ENCODE measurements at places on chromosomes 3 and 15.

GRCh38 chr15:89630260-89630659, 25.0 kb downstream of the KIF7 start:
- no peak for DNase-seq

DNA sequence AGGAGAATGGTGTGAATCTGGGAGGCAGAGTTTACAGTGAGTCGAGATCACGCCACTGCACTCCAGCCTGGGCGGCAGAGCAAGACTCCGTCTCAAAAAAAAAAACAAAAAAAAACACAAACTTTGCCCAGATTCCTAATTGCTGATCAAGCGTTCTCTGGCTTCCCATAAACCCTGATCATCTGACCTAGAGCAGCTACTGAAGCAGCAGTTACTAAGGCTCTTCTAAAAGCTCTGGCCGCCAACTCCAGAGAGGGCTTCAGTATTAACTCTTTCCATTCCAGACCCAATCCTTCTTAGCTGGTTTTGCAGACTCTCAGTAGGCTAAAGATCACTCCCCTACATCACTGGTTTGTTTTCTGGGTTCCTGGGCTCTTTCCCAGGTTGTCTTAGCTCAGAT, 201.6 kb downstream of the IGSF11 start:
- DNase-seq: no peak

- no peak for DNase-seq
Observed at GRCh38 chr15:82143390-82144385, 97.9 kb upstream of the MEX3B start.

DNA sequence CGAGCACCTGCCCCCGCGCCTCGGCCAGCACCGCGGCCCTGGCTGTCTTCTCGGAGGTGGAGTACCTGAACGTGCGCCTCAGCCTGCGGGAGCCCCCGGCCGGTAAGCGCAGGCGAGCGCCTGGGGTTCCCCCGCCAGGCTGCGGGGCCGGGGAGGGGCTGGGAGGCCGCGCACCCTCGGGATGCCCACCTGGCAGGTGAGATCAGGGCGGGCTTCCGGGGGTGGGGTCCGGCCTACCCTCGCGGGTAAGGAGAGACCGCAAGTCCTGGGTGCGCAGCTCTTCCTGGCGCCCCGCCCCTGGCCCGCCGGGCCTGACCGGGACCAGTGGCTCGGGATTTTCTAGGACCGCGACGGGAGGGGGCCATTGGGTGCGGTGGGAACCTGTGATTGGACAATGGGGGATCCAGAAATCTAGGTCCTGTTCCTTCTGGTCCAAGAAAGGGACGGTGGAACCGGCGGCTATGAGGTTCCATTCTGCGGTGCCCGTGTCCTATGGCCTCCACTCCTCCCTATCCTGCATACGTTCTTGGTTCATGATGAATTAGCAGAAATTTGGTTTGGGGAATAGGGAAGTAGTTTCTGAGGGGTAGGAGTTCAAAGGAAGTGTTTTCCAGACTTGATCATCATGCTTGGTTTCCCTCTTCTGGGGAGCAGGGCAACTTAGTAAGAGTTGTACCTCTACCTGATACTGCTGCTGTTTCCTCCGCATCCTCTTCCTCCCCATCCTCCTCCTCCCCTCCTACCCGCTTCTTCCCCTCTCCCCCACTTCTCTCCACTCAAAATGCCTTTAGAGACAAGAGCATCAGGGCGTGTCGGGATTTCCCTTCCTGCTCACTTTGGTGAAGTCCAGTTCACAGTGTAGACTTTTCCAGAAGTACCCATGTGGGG, 808 bp downstream of the ARRDC4 start:
- peak; percentile 10 for DNase-seq

GRCh38 chr3:8237893-8238292, 263.7 kb upstream of the LMCD1 start:
- DNase-seq: no peak

DNA sequence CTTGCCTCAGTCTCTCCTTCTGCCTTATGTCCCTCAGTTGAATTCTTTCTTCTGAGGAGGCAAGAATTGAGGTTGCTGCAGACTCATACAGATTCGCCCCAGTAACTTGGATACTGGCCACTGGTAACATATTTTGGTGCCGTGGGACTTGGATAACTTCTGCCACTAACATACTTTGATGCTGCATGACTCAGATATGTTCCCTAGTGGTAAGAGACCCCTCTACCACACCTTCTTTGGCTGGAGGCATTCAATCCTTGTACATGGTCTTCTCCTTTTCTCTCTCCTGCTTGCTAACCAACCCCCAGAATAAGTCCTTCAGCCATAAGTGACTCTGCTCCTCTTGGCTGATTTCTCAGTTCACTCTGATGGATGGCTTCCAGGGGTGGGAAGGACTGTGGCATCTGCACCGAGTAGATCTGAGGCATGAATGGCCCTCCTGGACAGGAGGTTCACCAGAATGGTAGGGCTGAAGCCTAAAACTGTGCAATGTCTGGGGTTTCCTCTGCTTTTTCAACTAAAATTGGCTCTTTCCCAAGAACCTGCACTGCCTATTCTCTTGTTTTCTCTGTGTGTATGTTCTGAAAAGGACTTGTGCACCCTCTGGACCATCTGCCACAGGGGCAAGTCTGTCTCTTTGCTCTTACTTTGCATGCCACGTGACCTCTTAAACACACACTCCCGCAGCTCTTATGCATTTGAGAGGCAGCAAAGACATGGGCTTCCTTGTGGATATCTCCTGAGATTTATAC, 55.5 kb upstream of the FSTL1 start:
- DNase-seq: no peak

GRCh38 chr3:52892290-52892624, 5.1 kb downstream of the STIMATE start:
- DNase-seq: no peak

- no peak for DNase-seq
Observed at GRCh38 chr3:159828542-159828943, 160.1 kb upstream of the IL12A start.

- DNase-seq: no peak
Observed at GRCh38 chr3:38988955-38989354, 62.8 kb downstream of the SCN11A start.
